ENCODE measurements at places on chromosomes 13 and 19.

DNA sequence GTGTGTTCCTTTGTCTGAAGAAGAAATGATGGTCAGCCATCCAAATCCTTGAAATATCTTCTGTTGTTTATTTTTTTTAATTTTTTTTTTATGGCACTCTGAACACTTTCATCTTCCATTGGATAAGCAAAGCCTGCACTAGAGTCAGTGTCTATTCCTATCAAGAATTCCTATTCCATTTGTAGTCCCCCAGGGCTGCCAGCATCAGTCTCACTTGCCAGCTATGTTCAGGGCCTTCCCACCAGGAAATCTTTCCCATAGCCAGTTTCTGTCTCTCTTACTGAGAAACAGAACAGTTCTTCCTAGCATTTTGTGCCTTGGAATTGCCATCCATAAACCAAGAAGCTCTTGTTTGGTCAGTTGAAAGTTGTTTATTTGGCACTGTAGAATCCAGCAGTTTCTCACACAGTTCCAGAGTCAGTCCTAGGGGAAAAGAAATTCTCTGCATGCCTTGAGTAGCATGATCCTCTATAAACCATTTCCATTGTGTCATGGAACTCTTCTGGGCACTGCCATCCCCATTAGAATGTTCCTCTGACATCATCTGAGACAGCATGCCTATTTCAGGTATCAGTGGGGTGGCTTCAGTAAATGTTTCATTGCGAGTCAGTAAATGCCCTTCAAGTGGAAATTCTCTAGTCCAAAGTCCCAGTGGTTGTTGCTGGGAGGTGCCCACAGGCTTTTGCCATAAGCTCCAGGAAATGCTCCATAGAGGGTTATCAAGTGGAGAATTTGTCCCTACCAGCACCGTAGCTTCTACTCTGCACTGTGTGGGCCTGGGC, 18.7 kb upstream of the SPRYD7 start:
- no peak for DNase-seq

- no peak for DNase-seq
Observed at GRCh38 chr13:99228737-99229691, 28.4 kb downstream of the UBAC2 start.

DNA sequence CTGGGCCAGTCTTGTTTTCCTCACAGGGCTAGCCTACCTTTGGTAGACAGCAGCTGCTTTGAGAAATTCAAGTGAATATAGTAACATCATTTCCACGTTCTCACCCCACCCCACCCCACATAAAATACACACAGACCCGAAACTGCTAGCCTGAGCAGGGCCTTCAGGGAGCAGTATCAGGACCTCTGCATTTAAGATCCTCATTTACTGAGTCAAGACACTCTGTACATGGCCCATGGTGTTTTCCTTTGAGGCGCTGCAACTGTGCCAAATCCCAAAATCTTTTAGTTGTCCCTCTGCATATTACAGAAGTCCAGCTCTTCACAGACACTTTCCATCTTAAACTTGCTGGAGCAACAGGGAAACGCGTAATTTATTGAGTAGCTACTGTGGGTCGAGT, 43.0 kb downstream of the ESD start:
- DNase-seq = no peak

DNA sequence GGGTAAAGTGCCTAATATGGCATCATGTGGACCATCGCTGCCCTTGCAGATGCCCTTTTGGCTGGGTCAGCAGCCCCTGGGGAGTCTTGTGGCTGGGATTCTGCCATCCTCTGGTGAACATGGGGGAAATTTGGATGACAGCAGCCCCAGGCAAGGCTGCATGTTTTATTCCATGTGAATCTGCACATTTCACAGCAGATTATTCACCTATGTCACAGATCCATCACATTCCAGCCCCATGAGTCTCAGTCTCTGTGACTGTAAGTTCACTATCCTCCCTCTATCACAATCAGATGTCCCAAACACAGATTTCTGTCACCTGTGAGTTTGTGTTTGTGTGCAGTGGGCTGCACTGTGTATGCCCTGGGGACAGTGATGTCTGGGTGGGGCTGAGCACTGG, 36.8 kb upstream of the PSG9 start:
- DNase-seq = no peak

DNA sequence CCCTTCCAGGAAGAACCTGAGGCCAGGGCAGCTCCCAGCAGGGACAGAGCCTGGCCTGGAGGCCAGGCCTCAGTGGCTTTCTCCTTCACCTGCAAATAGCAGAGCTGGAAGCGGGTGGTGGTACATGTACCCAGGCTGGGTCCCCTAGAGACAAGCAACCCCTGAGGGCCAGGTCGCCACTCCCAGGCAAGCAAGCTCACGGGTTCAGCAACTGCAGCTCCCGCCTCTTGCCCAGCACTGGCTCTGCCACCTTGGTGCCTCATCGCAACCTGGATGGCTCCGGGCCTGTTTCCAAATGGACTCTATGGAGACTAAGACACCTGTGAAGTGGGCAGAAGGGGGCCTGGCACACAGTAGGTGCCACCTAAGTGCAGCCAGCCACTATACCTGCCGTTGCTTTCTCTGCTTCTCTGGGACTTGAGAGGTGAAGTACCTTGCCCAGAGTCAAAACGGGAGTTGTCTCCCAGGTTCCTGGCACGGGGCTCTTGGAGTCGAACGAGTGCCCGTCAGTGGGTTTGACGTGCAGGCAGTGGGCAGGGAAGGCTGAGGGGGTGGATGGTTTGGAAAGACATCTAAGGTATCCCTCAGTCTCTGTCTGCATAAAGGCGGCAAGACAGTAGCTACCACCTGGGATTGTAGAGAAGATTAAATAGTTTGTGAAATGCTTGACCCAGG, 2.4 kb upstream of the PLPP2 start:
- peak; percentile 39 for DNase-seq

GRCh38 chr13:46168783-46169182, 13.2 kb downstream of the LCP1 start:
- no peak for DNase-seq

- DNase-seq = no peak
Observed at GRCh38 chr13:39895254-39895653, 239.8 kb downstream of the COG6 start.

DNA sequence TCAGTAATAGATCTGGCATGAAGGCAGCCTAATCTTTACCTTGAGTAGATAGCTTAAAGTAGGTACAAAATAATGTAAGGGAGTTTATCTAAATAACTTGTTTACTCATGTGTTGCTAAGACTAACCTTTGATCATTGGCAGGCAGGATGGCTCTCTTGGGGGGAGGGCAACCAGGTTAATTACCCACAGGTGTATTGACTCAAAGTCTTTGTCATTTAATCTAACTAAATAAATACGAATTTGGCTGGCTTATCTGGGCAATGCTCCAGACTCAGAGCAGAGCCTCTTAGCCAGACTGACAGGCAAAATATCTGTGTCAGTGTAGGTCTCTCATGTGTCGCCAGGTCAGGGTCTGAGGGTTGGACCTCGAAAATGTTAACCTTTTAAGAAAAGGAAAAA, 283.4 kb upstream of the KLHL1 start:
- DNase-seq = no peak

- no peak for DNase-seq
Observed at GRCh38 chr13:36612230-36612629, 61.6 kb upstream of the SERTM1 start.

DNA sequence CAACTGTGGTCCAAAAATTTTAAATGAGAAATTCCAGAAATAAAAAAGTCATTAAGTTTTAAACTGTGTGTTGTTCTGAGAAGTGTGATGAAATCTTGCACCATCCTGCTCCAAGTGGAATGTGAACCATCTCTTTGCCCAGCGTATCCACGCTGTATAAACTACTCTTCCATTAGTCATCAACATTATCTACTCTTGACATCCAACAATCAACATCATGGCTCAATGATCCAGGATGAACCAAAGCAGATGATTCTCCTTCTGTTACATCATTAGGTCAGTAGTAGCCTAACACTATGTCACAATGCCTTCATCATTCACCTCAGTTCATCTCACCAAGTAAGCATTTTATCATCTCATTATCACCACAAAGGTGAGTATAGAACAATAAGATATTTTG, 55.3 kb downstream of the SUCLA2 start:
- no peak for DNase-seq

DNA sequence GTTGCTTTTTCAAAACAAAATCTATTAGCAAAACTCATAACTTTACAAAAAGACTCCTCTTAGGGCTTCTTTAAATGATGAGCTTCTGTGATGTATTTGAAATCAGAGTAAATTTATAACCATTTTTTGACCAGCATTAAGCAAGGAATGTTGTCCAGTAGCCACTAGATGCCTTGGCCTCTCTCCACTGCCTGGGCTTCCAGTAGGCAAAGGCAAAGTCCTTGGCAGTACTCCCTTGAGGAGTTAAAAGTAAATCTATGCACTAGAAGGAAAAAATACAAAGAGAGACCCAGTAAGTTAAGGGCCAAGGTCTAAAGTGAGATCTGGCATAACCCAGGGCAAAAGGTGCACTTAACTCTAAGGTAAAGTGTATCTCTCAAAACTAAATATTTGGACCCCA, 9.5 kb downstream of the SERPINE3 start:
- DNase-seq = no peak

- no peak for DNase-seq
Observed at GRCh38 chr19:45826934-45827333, 11.8 kb upstream of the RSPH6A start.

GRCh38 chr13:67210208-67210607, 19.9 kb downstream of the PCDH9 start:
- no peak for DNase-seq
